Left renal pelvis (tissue), 4 donors: ENCODE measurements at places on chromosomes 12 and 14.

DNA sequence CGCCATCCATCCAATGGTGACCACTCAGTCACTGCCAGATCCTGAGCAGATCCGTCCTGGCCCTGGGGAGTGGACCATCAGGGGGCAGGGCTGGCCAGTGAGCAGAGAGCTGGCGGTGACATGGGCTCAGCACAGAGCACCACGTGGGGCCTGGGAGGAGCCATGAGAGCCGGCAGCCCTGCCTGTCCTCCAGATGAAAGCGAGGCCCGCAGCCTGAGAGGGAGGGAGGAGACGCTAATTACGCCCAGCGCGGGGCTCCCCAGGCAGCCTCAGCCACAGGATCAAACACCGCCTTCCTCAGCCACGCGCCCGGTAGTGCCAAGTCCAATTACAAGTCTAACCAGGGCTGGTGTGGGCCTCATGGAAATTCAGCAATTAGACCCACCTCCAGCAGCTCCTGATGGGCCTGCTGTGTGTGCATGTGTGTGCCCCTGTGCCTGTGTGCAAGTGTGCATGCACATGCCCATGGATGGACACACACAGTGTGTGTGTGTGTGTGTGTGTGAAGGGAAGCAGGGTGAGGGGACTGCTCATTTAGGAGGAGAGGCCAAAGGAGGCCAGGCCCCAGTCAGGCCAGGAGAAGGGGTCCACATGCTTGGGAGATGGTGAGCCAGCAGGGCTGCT lies 68.0 kb downstream of the KIF26A start:
- no peak for DNase-seq

GRCh38 chr12:118429688-118430383 lies 53.5 kb downstream of the SUDS3 start:
- no peak for DNase-seq

DNA sequence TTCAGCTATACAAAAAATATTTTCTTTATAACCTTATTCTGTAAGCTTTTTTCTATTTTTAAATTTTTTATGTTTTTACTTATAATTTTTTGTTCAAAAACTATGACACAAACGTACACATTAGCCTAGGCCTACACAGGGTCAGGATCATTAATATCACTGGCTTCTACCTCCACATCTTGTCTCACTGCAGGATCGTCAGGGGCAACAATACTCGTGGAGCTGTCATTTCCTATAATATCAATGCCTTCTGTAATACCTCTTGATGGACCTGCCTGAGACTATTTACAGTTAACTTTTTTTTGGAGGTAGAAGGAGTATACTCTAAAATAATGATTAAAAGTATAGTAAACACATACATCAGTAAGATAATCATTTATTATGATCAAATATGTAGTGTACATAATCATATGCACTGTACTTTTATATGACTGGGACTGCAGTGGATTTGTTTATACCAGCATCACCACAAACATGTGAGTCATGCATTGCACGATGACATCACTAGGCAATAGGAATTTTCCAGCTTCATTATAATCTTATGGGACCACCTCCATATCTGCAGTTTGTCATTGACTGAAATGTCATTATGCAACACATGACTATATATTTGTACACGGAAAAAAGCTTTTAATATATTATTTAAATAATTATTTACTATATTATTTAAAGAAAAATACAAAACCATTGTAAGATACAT lies 18.5 kb upstream of the PMCH start:
- DNase-seq, result no peak

GRCh38 chr12:53954694-53955035 lies at the start of gene HOXC12:
HOXC12 (plus strand) TSS chr12:53954903; CDS start chr12:53954930, 27 bp downstream.
- no peak for DNase-seq

DNA sequence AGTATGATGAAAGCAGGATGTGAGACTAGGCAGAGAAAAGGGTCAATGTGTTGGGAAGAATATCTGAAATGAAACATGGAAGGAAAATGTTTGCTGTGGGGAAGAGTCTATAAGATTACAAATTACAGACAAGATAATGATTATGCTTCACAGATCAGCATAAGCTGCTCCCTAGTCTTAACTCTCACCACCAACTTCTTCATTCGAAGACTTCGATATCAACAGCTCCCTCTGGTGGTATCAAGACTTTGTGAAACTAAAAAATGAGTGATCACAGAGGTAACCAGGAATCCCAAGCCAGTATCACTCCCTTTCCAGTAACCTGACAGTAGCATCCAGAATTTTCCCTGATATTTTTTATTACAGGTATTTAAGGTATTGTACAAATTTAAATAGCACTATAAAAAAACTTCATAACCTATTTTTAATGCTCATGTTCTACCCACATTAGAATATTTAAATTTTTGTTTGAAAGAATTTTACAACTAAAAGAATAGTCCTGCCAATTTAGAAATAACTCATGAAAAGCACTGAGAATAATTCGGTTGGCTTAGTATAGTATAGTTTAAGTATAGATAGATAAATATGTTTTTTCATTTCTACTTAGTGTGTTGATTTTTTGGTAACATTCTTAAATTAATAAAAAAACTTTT lies 84.4 kb downstream of the C2CD5 start:
- DNase-seq, result no peak
